DMS79 (cell line): ENCODE measurements at places on chromosomes 12 and 14.

DNA sequence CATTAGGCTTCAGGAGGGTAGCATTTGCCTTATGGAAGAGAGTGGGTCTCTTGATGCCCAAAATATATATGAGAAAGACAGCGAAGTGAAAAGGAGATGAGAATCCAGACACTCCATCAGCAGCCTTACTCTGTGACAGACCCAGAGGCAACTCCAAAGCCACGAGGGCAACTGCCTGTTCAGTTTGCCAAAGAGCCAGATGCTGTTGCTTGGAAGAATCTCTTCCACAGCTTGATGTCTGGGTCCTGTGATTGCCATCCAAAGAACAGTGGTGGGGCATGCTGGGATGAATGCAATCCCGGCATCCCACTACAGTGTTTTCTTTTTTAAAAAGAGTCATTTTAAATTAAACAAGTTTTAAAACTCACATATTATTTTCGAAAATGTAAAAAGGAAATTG, 10.9 kb upstream of the OTX2 start:
- no peak for DNase-seq

- DNase-seq, result no peak
Observed at GRCh38 chr12:130817804-130818203, 21.2 kb downstream of the STX2 start.

DNA sequence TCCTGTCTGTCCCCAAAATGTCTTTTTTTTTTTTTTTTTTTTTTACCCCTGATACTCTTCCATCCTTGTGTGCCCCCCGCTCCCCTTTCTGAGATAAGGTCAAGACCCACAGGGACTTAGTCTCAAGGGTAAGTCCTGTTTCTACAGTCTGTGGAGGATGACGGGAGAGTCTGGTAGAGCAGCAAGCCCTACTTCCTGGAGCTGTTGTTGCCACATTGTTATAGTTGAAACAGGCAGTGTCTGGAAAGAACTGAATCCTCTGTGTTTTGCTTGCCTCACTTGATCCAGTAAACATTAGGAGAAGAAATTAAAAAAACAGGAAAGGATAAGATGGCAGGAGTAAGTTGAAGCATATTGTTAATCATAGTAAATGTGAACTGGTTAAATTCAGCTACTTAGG, 45.5 kb downstream of the ZNF664 start:
- no peak for DNase-seq

DNA sequence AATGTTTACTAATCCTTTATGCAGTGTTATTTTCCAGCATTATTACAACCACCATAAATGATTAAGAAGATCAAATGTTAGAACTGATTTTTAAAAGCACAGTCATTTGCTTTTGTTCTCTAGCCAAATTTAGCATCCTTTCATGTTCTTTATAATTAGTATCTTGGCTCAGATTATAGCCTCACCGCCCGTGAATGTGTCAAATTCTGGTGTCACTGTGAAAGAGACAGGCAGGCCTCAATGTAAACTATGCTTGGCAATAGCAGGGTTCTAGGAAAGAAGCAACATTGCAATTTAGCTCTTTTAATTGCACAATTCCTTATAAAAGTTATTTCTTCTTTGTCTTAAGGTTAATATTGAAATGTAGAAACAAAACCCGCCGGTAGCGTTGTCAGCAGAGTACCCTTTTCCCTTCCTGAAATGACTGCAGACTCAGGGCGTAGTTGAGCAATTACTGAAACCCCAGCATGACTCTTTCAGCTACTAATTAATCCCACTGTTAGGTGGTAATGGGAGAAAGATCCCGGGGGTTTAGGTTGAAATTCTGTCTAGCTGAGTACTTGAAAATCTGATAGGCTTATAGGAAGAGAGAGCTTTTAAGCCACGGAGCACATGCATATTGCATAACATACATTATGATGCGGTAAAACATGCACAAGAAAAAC, 1600.5 kb upstream of the SEL1L start:
- DNase-seq, result no peak

DNA sequence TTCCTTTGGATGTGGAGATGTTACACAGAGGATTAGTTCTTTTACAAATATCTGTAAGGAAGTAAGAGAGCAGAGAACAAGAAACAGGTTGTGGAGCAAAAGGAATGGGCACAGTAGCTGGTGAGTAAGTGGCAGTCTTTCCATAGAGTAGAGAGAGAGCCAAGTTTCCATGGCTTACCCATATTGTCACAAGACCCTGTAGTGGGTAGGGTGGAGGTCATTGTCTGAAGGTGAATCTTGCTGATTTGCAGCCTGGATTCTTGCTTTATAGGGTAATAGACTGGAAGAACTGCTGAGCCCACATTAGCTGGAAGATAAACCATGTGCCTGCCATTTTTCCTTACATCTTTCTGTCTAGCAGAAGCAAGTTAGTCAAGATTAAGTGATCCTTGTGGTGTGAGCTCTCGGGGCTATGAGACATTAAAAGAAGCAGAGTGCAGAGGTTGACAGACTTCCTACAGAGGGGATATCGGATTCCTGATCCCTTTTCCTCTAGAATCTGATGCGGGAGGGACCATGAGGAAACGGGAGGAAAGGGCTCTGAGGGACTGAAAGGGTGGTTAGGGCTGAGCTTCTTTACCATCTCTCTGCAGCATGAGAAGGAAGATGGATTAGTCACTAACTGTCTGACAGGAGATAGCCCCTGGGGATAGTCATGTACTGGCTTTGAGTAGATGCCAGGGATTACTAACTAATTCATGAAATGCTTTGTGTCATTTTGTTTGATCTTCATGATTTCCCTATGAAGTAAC, 44.0 kb upstream of the LRTM2 start:
- DNase-seq, result no peak

GRCh38 chr12:44036875-44037443, 201.1 kb downstream of the TMEM117 start:
- DNase-seq, result no peak

DNA sequence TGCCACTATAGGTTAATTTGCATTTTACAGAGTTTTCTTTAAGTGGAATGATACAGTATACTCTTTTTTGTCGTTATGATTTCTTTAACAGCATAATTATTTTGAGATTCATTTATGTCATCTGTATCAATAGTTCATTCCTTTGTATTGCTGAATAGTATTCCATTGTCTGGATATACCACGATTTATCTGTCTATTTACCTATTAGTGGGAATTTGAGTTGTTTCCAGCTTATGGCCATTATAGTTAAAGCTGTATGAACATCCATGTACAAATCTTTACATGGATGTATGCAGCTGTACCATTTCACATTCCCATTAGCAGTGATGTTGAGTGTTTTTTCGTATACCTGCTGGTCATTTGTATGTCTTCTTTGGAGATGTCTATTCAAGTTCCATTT, 163.9 kb downstream of the ETNK1 start:
- no peak for DNase-seq

GRCh38 chr12:8648576-8649205, 13.9 kb downstream of the MFAP5 start:
- no peak for DNase-seq

GRCh38 chr12:91074851-91075250, 17.0 kb upstream of the KERA start:
- DNase-seq, result no peak
